Stimulated activated CD4-positive, alpha-beta T cell treated with anti-CD3 and anti-CD28 coated beads, Interleukin-1b, Interleukin-23, amount 100 ng/mL, for 1 hour (primary cell): ENCODE measurements at places on chromosomes 7 and 10.

- no peak for DNase-seq
These were observed 41.3 kb upstream of the PPP2R2D start for GRCh38 chr10:131859341-131860020.

GRCh38 chr7:126657137-126657536 lies 595.6 kb downstream of the GRM8 start:
- no peak for DNase-seq

DNA sequence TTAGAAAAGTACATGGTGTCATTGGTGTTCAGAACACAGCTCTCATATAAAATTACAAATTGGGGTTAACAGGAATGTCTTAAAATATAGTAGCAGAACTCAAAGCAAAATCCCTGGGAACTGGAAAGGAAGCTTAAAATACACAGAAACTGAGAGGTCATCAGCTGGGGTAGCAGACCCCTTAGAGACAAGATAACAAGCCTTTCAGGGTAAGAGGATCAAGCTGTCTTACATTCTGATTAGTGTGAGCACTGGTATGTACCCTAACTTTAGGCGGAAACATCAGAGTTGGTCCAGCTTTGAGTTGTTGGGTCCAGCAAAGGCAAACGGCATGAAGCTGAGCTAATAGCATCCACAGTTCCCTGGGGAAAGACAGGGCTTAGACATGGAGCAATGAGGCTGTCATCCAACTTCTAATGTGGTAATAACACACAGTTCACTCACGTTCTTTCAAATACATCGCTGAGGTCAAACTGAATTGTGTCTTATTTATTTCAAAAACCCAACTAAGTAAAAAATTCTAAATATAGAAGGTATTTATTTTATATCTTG lies 32.6 kb downstream of the ARHGAP21 start:
- DNase-seq, result no peak

DNA sequence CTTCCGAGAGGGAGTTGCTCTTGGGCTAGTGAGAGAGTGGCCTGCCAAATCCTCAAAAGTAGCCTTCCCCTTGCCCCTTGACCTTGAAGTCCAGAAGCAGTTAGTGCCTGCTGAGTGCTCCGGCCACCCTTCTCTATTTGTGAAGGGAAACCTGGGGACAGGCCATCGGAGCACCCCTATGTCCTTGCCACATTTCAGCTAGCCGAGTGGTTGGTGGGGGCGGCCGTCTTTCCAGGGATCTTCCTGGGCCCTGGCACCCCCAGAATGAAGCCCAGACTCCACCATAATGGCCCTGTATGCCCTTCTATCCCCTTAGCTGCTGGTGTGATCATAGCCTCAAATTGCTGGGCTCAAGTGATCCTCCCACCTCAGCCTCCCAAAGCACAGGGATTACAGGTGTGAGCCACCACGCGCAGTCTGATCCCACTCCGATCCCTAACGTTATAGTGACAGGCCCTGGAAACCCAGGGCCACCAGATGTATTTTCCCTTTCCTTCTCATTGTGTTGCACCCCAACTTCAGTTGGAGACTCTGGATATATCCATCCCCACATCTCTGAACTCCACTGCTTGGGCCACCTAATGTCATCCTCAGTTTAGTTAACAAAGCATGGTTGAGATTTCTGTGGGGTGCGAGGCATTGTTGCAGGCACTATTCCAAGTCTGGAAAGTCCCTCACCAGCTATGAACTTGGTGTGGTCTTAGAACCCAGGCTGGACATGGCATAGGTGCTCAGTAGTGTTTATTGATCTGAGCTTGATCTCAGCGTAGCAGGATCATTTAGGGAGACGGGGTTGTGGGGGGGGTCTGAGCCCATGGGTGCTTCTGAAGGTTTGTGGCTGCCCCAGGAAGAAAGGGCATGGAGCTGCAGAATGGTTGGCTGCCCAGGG lies 1.6 kb downstream of the TSPAN14 start:
- DNase-seq, result no peak

GRCh38 chr10:60848126-60848525 lies 69.8 kb downstream of the CDK1 start:
- no peak for DNase-seq

DNA sequence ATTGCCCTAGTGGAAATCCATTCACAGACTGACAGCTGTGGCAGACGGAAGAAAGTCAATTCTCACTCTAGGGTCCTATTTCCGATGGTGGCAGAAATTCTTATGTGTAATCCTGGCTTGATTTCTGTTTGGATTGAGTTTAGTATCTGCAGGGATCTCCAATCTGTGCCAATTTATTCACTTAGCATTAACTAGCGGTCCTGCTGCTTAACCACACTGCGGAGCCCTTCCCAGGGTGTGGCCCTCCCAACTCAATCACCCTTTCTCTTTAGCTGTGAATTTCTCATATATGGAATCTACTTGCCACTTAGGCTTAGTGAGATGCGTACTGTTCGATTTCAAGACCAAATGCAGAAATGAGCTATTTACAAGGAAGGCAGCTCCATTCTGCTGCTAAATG lies 215.7 kb downstream of the SFMBT2 start:
- DNase-seq, result no peak
